Osteocyte (in vitro differentiated cells): ENCODE measurements at places on chromosomes 16 and 17.
A peak's percentile ranks its signal among the peaks of the same experiment; 100 is the strongest.

GRCh38 chr17:1693339-1693738, 8.7 kb upstream of the PRPF8 start:
- DNase-seq = no peak

DNA sequence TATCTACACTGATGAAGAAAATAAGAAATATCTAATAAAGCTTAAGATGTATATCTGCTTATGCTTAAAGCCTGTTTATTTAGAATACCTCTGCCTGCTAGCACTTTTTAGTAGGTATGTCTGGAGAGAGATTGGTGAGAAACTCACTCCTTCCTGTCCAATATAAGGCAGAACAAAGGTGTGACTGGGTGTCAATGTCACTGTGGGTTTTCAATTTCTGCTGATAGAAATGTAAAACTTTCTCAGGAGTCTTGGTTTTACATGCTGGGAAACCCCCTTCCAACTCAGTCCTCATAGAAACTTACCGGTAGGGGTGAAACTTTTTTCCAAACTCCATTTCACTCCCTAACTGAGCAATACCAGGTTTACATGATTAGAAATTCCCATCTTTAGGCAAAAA, 17.8 kb upstream of the MPHOSPH6 start:
- DNase-seq = no peak

- DNase-seq = no peak
These were observed 154.1 kb downstream of the SOCS1 start for GRCh38 chr16:11101695-11102522.

DNA sequence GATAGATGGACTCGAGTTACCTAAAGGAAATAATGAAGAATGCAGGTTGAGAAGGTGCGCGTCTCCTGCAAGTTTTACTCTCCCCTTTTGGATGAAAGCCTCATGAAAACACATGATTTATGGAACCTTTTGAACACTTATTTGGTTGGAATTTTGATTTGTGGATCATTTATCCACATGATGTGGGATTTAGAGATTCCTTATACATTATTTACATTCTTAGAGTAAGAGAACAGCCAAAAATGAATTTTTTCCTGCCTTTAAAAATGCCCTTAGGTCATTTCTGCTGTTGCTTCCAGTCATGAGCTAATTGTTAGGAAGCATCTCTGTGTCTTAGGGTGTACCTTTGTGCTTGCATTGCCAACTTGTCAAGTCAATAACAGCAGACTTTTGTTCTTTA, 99.9 kb downstream of the RPTOR start:
- no peak for DNase-seq

- DNase-seq = no peak
These were observed 33.2 kb downstream of the ZNF750 start for GRCh38 chr17:82806645-82807044.

DNA sequence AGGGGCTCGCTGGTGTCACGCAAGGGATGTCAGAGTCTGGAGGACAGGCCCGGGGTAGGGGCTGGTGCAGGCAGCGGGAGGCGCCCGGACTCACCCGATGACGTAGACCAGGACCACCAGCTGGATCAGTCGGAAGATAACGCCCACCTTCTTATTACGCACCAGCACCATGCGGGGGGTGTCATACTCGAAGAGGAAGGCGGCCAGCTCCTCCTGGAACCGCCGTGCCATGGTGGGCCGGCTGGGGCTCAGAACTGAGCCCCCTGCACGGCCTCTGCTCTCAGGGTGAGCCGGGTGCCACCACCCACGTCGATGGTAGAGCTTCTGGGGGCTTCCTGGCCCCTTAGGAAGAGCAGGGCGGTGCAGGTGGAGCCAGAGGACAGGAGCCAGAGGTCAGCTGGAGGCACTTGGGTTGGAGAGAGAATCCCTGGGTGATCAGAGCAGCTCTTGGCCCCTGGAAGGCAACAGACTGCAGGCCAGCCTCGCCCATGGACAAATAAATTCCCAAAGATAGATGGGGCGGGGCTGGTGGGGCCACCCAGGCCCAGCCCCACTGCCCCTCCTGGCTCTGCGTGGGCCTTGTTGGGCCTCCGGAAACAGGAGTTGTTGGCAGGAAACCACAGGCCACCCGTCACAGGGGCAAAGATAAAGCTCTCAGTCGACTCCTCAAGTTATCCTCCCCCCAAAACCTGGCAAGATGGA, at the start of gene P2RX1:
P2RX1 (minus strand) TSS at position 471 of the 702 bp plus-strand sequence; CDS start at position 231, 240 bp downstream.
- no peak for DNase-seq

GRCh38 chr16:84247844-84248243, 8.0 kb upstream of the KCNG4 start:
- DNase-seq = no peak

DNA sequence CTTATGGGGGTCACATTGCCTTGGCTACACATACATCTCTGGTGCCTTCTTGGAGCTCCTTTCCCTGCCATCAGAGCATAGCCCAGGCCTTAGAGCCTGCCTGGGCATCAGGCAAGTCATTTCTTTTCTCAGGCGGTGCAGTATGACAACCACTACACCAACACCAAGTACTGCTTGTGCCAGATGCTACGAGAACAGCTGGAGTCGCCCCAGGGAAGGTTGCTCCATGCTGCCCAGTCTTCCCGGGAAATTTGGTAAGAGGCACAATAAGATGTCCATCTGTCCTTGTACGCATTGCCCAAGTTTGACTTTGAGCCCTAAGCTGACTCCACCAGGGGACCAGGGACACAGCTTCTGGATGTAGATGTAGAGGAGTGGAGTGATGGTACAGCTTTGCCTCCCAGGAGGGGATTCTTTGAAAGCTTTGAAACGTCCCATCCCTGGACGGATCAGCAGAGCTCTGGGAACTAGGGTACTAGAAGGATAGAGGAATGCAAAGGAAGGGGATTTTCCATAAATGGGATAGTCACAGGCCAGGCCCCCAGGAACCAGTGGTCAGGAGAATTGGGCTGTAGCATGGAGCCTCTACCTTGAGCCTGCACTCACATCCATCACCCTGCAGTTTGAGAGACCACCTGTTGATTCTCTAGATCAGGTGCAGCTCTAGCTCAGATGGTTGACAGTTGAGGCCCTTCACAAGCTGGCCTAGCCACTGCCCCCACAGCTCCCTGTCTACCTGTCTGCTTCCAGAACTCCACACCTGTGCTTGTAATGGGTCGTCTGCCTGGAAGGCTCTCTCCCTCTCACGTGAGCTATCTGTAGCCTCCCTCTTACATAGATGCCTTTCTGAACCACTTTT, 11.0 kb upstream of the NFATC3 start:
- DNase-seq = no peak

DNA sequence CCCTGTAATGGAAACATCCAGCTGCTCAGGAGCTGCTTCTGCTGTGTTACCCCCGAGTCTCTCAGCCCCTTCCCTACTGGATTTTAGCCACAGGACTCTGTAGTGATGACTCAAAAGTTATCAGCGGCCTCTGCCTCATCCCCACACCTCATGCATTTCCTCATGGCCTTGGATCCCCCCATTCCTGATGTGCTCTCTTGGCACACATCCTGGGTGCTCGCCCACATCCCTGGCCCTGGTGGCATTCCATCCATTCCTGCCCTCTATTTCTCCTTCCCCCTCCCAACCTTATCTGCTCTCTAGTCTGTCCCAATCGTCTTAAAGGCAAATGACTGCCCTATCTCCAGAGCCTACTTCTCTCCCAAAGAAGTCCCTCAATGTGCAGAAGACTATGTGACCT, 24.6 kb downstream of the MARF1 start:
- DNase-seq = no peak

DNA sequence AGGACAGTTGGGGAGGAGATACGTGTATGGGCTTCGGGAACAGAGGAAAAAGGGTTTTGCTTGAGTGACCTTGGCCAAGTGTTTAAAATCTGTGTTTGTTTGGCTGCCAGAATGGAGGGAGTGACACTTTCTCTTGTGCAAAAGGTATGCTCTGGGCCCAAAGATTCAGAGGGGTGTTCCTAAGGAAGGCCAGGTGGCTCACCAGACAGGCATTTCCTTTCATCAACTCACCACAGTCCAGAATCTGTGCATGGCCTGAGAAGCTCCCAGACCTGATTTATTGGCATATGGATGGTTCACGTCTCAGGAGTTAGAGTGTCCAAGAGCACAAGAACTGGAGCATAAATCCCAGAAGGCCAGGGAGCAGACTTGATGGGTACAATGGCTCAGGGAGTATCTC, 53.4 kb upstream of the NLK start:
- no peak for DNase-seq

DNA sequence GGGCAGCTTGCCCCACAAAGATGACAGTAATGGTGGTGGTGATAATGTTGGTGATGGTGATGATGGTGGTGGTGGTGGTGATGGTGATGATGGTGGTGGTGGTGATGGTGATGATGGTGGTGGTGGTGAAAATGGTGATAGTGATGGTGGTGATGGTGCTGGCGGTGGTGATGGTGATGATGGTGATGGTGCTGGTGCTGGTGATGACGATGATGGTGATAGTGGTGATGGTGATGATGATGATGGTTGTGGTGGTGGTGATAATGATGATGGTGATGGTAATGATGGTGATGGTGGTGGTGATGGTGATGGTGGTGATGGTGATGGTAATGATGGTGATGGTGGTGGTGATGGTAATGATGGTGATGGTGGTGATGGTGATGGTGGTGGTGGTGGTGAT, 46.3 kb upstream of the FOXF1 start:
- no peak for DNase-seq

GRCh38 chr17:57666201-57666870, 78.8 kb downstream of the CCDC182 start:
- DNase-seq = peak; percentile 25

DNA sequence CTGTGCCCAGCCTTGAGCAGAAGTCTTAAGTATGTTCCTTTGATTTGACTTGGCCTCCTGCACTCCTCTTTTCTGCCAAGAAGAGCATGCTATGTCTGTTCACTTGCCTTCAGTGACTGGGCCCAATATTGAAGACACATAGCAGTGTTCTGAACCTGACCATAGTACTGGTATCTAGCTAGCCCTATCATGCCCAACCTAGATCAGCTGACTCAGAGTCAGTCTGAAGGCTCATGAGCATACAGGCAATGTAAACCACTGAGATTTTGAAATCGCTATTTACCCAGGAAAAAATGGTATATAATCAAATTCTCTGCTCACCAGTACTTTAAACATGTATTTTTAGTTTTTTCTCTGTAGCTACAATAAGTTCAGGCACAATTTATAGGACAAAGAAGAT, 129.4 kb downstream of the TANC2 start:
- no peak for DNase-seq

DNA sequence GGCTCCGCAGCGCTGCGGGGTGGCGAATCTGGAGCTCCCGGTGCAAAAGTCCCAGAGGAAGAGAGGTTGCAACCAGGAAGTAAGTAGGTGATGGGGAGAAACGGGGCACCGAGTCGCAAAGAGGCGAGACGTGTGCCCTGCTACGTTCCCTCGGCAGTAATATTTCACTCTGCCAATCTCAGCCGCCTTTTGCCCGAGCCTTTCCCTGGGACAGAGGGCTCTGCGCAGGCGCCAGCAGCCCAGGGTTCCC, at the start of gene NR1D1:
NR1D1 (minus strand) TSS at position 171 of the 250 bp plus-strand sequence. CDS start 495 bp downstream, outside the sequence.
- DNase-seq = no peak

- no peak for DNase-seq
These were observed 24.6 kb downstream of the TBCD start for GRCh38 chr17:82776454-82776853.

GRCh38 chr17:83050651-83051395, 28.6 kb upstream of the METRNL start:
- DNase-seq = no peak

GRCh38 chr16:1395444-1396031, 19.0 kb downstream of the UNKL start:
- DNase-seq = no peak

DNA sequence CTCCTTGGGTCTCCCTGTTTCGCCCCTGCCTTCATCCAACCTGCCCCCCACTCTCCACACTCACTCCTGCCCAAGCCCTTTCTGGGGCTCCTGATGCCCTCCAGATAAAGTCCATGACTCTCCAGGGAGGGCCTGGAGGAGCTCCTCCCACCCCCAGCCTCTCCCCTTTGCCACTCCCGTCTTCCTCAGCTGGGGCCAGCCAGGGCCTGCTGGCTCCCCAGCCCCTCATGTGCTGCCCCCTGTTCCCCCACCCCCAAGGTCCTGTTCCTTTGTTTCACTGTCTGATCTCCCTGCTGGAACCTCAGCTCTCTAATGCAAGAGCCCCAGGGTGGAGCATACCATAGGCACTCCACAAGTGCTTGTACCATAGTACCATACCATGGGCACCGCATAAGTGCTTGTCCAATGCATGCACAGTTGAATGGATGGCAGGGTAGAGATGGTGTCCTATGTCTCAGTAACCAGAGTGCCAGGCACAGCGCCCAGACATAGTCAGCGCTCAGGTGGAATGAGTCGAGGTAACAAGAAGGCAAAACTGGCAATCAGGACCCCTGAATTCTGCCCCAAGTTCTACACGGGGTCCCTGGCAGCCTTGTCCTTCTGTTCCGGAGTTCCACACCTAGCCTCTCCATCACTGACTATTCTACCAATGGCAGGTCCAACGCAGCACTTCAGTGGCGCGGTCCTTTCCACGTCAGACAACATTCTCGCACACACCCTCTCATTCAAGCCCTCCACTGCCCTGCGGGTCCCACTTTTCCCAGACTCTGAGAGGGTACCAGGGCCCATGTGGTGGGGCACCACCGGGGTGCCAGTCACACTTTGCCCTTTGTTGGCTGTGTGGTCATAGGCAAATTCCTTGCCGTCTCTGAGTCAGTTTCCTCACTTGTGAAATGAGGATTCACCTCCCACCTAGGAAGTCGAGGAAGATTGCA, 1.4 kb downstream of the PLCD3 start:
- DNase-seq = no peak

- DNase-seq = no peak
These were observed 6.6 kb downstream of the IL21R start for GRCh38 chr16:27408602-27409031.

- no peak for DNase-seq
These were observed 6.0 kb upstream of the DNAI2 start for GRCh38 chr17:74267987-74268499.

GRCh38 chr17:42653179-42654124, 5.6 kb upstream of the TUBG2 start:
- no peak for DNase-seq

GRCh38 chr17:34527908-34528470, 51.4 kb upstream of the TMEM132E start:
- no peak for DNase-seq

DNA sequence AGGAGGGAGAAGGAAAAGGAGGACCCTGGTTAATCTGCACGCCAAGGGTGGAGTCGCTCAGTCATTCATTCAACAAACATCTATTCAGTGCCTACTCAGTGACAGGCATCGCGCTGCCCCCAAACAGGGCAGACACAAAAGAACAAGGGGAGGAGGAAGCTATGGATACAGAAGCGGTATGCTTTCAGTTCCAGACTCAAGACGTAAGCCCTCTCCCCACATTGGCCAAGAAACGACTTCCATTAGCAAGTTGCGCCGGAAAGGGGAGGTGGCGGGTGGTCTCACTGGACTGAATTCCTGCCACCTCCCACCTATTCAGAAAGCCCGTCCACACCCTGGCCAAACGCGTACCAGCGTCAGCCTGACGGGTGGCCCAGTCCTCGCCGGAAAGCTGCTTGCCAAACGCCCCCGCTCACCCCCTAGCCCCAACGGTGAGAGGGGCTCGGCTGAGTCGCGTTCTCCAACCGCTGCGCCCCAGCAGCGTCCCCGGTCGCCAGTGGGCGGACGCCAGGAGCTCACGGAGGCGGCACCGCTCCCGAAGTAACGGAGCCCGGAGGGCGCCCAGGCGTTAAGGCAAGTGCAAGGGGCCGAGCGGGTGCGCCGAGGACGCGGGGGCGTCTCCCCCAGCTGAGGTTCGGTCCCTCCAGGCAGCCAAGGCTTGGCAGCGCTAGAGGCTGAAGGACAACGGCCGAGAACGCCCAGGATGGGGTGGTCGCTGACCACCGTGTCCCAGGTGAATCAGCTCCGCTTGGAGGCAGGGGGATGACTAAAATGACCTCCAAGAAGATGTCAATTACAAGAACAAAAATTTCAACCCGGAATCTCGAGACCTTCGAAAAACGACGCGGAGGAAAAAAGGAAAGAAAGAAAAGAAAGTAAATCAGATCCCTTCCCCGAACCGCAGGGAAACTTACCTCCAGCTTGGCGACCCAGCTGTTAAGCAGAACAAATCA, 470.7 kb downstream of the SOX9 start:
- DNase-seq = no peak
